Psoas muscle (tissue), 8 donors: ENCODE measurements at places on chromosomes 4 and X. TPM values are rescaled to one million over a fixed set of nuclear protein-coding genes. Genes with fewer than 3 reads are reported as not detected.

SUPT20HL1 gene
- not detected for total RNA-seq

RAB9B gene
- 15.2 TPM for total RNA-seq

C4orf51 gene
- total RNA-seq, result not detected

PFKFB1 gene
- 21.6 TPM for total RNA-seq

SRPK3 gene
- total RNA-seq, result 140 TPM

MMRN1 gene
- total RNA-seq, result 0.44 TPM

MAGEB2 gene
- not detected for total RNA-seq

TASL gene
- 0.11 TPM for total RNA-seq

TRIML2 gene
- total RNA-seq, result not detected

WDR17 gene
- total RNA-seq, result 0.48 TPM

ITIH6 gene
- total RNA-seq, result not detected

BGN gene
- 20.3 TPM for total RNA-seq

ALB gene
- total RNA-seq, result not detected

COL4A6 gene
- 3.6 TPM for total RNA-seq

TNMD gene
- 0.69 TPM for total RNA-seq

GATA1 gene
- not detected for total RNA-seq

TCP11X2 gene
- total RNA-seq, result not detected

APLN gene
- 2.2 TPM for total RNA-seq

F11 gene
- total RNA-seq, result not detected

PDE6B gene
- total RNA-seq, result 0.30 TPM

CNGA1 gene
- 0.77 TPM for total RNA-seq

AFF2 gene
- 0.15 TPM for total RNA-seq

PNMA6A gene
- total RNA-seq, result 0.17 TPM
